Stimulated activated CD4-positive, alpha-beta T cell treated with anti-CD3 and anti-CD28 coated beads, Interleukin-4, amount 100 ng/mL, for 24 hours (primary cell): ENCODE measurements at places on chromosomes 7 and 10.

DNA sequence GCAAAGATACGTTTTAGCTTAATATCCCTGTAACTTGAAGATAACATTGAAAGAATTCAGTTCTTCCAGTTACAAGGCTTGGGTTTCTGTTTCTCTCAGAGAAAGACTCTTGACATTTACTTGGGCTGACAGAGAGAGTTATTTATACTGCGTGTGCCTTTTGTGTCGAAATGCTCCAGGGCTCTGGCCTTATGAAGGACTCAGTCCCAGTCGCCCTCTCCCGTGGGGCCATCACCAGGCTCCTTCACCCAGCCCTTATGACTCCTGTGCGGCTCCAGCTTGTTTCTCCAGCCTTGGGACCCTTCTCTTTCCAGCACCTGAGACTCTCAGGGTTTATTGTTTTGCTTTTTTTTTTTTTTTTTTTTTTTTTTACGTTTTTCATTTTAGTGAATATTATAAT lies 242.3 kb upstream of the DKK1 start:
- no peak for DNase-seq

DNA sequence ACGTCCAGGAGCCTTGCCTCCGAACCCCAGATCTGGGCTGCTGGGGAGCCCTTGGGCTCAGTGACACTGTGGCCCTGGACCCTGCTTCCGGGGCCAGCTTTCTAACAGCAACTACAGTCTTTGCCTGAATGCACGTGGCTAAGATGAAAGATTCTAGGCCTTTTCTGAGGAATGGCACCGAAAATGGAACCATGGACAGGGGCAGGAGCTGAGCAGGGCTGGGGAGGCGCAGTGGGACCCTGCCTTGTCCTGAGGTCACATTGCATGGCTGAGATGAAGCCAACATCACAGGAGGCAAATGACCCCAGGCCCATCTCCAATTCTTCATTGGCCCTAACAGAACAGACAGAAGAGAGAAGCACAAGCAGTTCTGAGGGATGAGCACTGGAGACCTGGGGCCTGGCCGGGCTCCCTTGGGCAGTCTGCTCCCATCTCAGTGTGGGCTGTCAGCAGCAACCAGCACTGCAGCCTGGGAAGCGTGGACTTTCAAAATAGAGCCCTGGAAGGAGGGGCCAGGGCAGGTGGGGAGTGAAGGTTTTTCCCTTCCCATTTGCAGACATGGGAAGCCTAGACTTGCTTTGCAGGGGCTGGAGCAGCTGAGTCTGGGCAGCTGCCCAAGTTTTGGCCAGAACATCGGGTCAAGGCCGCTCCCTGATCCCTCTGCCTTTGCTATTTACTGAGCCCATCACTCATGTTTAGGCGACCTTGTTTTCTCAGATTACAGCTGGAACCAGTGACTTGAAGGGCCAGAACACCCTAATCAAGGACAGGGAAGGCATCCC lies 114.4 kb upstream of the TCERG1L start:
- DNase-seq = no peak

DNA sequence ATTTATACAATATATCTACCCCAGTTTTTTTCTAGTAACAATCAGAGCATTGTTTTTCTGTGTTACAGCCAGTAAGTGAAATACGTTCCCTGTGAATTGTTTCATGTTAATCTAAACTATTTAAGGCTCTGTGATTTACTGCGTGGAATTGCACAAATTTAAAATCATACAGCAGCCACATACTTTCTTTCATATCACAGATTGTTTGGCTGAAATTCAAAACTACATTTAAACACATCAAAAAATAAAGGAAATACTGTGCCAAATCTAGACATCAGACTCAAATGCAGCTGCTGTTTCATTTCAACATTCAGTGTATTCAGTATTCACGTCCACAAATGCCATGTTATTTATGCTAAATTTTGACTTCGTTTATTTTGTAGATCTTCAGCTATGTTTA lies 242.6 kb upstream of the HGF start:
- no peak for DNase-seq

DNA sequence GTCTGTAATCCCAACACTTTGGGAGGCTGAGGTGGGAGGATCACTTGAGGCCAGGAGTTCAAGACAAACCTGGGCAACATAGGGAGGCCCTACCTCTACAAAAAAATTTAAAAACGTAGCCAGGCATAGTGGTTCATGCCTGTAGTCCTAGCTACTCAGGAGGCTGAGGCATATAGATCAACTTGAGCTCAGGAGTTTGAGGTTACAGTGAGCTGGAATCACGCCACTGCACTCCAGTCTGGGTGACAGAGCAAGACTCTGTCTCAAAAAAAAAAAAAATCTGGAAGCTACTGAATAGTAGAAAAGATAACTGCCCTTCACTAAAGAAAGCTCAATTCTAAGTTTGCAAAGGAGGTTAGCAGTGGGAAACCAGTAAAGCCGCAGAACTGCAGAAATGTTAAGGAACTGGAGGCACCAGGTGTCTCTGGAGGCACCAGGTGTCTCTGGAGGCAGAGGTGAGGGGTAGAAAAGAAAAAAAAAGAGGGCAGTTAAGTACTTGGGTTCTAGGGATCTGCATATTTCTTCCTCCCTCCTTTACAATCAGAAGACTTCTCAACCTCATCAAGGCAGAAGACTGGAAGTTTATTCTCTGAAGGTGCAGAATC lies 56.5 kb downstream of the RNLS start:
- DNase-seq = no peak

GRCh38 chr7:29859524-29860185 lies 53.3 kb downstream of the WIPF3 start:
- DNase-seq = no peak

- DNase-seq = no peak
Observed at GRCh38 chr10:45155784-45156183, 155.1 kb downstream of the ZNF22 start.

- no peak for DNase-seq
Observed at GRCh38 chr7:105305633-105306032, 83.1 kb downstream of the SRPK2 start.

GRCh38 chr10:51273574-51273973 lies 199.3 kb downstream of the PRKG1 start:
- no peak for DNase-seq

- no peak for DNase-seq
Observed at GRCh38 chr10:11881477-11882417, 58.6 kb downstream of the PROSER2 start.

- no peak for DNase-seq
Observed at GRCh38 chr7:143408252-143408685, 387 bp downstream of the EPHA1 start.

DNA sequence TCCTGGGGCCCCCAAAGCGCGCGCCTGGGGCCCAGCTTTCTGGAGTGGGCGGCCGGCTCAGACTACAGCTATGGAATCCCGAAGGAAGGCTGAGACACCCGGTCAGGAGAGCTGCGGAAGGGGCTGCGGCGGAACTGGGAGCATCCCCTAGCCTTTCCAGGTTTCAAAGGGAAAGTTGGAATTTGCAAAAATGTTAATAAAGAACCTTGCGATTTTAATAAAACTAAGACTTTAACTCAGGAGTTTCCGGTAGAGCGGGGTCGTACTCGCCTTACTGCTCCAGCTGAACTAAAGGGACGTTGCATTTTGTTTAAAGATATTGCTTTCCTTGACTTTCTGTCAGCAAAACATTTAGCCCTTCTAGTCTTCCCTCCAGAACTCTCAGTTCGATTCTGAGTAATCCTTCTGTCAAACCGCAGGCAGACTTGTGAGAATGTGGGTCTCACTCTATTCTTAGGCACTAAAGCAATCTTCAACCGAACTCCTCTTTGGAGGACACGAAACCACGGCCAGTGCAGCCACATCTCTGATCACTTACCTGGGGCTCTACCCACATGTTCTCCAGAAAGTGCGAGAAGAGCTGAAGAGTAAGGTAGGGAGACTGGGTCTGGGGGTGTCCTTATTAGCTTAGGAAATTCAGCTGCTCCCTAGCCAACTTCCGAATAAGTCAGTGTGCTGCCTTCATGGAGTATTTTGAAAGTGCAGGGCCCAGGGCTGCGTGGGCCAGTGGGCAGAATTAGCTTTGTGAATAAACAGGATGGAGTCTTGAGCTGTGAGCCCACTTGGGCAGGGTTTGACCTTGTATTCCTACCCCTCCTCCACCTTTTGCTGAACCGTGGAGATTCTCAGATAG lies 1.9 kb downstream of the CYP26A1 start:
- no peak for DNase-seq

DNA sequence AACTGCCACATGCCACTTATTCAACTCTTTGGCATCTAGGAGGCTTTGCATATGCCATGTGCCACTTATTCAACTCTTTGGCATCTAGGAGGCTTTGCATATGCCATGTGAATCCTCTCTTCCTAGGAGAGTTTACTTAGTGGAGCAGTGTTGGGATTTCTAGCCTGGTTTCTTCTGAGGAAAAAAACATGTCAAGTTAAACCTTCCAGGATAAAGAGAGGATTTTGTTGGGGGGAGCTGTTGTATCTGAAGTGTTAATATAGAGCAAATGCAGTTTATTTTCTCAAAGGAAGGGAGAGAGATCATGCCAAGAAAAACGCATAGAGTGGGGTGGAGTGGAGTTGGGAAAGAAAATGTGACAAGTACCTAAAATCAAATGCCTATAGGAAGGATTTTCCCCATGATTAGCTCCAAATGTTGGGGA lies 91.5 kb downstream of the MCU start:
- DNase-seq = no peak

DNA sequence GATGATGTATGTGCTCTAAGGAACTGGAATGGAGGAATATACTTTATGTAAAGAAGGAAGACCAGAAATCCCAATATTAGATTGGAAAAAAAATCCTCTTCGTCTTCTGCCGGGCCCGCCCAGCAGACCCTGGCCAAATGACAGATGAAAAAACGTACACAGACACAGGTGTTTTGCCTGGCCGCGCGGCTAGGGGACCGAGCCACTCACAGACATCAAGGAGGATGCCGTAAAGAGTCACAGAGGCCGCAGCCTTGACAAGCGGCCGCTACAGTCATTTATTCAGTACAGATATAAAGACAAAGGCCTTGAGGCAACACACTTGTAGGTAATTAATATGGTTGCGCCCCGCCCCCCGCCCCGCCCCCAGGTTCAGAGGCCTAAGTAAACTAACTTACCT lies 594.1 kb downstream of the GRM8 start:
- no peak for DNase-seq

GRCh38 chr7:101936611-101937231 lies 119.3 kb downstream of the CUX1 start:
- DNase-seq = no peak

- DNase-seq = no peak
Observed at GRCh38 chr10:71893920-71894319, 42.9 kb upstream of the PSAP start.

- peak; percentile 47 for DNase-seq
Observed at GRCh38 chr7:27784399-27785053, 44.6 kb downstream of the TAX1BP1 start.

DNA sequence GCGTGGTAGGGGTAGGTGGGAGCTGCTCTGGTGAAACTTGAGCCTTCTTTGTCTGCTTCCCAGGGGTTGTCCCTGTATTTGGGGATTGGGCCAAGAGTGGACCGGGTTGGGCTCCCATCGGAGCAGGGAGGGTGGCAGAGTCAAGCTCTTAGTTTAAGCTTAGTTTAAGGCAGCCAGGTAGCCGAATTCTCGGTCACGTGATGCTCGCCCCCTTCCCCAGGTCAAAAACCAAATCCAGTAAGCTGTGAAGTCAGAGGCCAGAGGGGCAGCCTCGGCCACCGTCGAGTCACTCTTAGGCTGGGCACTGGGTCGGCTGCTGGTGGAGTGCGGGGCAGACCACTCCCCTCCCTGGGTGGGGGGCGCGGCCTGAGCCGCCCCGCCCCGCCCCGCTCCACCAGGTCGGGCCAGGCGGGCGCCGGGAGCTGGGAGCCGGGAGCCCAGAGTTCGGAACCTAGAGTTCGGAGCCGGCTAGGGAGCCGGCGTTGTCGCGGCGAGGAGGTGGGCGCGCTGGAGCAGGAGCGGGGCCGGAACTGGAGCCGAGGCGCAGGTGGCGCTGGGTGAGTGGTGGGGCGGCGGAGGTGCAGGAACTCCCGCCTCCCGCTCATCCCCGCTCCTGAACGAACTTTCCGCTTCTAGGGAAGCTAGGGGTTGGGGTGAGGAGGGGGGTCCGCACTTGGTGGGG lies 2.8 kb upstream of the LZTS2 start:
- peak; percentile 38 for DNase-seq

DNA sequence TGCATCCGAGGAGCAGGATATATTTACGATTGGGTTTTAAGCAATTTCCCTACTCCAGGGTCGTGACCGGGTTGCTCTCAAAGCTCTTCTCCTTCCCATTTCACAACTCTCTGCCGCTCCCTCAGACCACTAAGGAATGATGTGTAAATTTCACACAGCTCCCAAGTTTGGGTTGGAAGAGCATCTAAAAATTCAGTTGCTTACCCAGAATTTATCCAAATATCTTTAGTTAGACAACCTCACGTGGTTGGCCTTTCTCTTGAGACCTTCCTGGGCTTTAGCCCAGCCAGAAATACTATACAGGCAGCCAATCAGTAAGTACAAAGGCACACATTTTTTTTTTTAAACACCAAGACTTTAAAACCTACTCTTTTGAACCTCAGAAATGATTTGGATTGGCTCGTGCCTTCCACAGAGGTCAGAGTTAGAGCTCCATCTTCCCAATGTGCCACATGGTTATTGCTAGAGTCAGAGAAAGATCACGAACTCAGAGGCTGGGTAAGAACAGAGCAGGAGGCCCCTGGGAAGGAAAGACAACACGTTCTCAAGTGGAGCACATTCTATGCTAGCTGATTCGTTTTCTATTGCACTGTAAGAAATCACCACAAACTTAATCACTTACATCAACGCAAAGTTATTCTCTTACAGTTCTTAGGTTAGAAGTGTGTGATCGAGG lies 335.4 kb upstream of the MGMT start:
- no peak for DNase-seq

GRCh38 chr10:43417950-43418768 lies 9.2 kb upstream of the HNRNPF start:
- DNase-seq = peak; percentile 19

GRCh38 chr10:82660986-82661385 lies 786.0 kb downstream of the NRG3 start:
- no peak for DNase-seq

DNA sequence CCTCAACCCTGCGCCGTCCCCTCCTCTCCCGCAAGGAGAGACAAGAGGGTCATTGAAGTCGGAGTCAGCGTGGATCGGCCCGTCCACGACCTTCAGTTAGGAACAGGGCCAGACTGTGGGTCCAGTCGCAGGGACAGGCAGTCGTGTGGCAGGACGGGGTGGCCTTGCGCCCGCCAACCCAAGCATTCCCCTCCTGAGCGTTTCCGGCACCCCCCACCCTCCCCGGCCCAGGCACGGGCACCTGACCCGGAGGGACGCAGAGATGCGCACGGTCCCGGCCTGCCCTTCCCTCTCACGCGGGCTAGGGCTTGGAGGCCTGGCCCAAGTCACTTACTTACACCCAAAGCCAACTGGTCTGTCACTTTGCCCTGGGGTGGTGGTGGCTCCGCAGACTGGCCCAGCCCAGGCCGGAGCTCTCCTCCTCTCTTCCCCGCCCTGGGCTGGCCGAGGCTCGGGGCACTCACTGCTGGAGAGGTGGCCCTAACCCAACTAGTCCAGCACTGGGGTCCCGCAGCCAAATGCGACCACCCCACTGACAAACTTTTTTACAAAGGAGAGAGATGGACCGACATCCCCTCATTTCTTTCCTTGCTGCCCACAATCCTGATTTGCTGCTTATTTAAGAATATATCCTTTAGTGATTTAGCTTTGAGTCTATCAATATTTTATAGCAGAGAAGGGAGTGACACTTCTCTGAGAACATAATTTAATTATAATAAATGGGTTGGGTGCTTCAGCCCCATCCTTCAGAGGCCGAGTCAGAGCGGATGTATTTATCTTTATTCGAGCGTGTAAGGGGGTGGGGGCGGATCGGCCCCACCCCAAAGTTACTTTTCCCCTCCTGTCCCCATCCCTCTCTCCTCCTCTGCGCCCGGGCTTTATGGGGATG lies 1.2 kb upstream of the UNCX start:
- DNase-seq = no peak

GRCh38 chr10:96436035-96436434 lies 77.2 kb upstream of the OPALIN start:
- DNase-seq = no peak
